ENCODE measurements at places on chromosomes 6 and 20.

- DNase-seq = no peak
Observed at GRCh38 chr6:25975923-25976560, 13.4 kb downstream of the TRIM38 start.

DNA sequence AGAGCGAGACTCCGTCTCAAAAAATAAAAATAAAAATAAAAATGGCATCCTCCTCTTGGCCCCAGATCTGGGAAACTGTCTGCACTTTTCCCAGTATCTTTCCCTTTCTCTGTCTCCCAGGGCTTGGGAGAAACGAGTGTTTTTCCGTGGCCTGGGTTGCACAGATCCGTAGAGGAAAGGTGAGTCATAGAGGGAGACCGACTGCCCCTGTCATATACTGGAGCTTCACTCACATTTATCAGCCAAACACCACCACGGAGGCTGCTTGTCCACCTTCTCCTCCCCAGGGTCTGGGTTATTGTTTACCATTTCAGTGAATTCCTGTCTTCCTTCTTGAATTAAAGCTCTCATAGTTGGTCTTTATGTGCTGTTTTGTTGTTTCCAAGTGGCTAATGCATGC is 31.9 kb upstream of the EIF2S2 start:
- DNase-seq = no peak

- DNase-seq = no peak
Observed at GRCh38 chr6:113338644-113339043, 518.5 kb upstream of the MARCKS start.

DNA sequence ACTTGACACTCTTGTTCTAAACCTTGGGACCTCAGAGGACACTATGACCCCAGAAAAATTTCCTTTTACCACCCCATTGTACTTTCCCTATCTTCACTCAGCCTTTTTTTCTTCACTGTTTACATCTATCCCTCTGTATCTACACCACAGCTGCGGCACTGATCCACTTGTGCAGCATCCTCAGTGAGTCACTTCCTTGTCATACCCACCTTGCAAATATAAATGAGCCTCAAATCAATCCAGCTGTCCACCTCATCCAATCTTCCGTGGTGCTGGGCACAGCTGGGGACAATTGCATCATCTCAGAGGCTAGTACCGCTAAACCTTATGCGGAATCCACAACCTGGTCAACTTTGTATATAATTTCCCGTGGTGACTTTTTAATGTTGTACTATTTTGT is 710.5 kb downstream of the QKI start:
- DNase-seq = no peak

GRCh38 chr20:46646659-46647380 is 4.4 kb downstream of the SLC13A3 start:
- no peak for DNase-seq

DNA sequence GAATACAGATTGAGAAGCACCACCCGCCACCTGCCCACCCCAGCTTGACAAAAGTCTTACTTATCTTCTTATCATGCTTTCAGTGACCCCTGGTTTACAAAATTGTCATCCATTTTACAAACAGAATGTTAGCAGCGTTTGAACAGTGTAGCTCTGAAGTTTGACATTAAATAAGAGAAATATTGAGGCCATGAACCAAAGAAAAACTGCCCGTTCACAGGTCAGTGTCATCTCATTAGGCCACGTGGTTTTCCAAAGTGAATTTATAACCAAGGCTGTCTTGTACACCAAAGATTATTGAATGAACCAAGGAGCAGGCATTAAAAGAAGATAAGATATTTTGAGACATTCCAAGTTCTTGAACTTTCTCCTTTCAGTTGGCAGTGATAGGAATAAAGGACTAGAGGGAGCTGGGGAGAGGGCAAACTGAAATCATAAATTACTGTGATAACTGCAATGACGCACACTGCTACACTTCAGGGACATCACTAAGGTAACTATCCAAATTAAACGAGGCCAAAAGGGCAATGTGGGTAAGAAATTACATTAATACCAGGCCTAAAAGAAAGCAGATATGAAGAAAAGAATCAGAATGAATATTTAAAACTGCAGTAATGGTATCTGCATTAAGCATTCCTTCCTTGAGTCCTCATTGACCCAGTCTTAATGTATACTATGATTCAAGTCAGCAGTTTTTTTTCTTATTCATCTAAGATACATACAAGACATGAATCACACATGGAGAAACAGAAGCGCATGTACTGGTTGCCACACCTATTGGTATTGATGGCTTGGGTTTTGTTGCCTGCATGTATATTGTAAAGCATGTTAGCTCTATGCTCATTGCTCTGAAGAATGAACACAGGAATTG is 159.8 kb upstream of the ARG1 start:
- DNase-seq = no peak

DNA sequence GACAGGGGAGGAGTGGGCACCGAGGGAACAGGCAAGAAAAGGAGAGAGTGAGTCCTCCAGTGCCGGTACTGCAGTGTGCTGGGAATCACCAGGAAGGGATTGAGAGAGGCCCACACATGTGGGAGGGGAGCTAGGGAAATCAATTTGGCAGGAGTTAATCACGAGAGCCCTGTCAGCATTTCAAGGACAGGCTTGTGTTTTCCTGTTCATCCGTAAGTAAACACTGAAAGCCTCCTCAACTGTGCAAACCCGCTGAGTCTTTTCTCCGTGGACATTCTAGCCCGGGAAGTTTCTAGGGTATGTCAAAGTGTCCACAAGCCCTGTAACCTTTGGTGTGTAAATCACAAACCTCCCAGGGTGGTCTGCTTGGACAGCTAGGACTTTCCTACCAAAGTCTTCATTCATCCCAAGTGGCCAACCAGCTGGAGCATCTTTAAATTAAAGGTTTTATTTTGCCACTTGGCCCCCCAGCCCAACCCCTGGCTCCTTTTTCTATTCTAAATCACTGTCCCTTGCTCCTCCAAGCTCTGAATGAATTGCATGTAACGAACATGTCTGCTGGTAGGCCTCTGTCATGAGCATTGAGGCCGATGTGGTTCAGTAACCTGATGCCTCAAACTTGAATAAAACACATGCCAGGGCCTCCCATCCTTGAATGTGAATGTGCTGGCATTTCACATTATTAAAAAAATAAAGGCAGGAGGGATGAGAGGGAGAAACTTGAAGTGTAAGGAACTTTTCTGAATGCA is 149.1 kb downstream of the ZNF217 start:
- no peak for DNase-seq

- no peak for DNase-seq
Observed at GRCh38 chr6:144805049-144805448, 519.9 kb downstream of the UTRN start.

DNA sequence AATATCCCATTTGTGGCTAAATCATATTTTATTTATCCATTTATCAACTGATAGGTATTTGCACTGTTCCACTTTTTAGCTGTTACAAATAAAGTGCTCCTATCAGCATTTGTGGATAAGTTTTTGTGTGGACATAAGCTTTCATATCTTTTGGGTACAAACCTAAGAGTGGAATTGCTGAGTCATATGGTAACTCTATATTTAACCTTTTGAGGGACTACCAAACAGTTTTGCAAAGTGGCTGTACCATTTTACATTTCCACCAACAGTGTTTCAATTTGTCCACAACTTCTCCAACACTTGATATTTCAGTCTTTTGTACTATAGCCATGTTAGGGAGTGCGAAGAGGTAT is 23.6 kb upstream of the ECHDC1 start:
- DNase-seq = no peak

DNA sequence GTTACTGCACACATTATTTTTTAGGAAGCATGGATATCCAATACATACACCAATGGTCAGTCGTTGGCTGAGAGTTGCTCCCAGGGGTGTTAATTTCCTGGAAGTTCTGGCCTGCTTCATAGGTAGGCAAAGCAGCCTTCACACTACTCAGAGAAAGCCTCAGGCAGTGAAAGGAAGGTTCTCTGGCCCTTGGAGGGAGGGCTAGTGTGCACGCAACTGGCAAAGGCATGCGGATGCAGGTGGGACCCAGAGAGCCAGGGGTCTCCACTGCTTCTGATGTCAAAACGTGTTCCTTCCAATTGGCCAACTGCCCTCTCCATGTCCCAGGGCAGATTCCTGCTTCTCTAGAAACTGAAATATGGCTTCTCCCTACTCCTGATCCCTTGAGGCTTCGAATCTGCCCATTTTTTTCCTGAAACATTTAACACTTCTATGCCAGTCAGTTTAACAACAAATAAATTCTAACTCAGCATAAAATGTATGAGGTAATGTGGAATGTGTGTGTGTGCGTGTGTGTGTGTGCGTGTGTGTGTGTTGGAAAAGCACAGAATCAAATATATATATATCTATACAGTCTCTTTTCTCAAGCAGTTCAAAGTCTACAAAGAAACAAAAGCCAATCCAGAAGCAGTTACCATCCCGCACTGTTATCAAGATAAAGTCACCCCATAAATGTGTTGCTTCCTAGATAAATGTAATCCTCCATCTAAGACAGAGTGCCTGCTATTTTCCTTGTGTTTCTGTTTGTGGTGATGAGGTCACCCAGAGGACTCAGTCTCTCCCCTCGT is 94.0 kb upstream of the HIVEP1 start:
- DNase-seq = peak; percentile 40

DNA sequence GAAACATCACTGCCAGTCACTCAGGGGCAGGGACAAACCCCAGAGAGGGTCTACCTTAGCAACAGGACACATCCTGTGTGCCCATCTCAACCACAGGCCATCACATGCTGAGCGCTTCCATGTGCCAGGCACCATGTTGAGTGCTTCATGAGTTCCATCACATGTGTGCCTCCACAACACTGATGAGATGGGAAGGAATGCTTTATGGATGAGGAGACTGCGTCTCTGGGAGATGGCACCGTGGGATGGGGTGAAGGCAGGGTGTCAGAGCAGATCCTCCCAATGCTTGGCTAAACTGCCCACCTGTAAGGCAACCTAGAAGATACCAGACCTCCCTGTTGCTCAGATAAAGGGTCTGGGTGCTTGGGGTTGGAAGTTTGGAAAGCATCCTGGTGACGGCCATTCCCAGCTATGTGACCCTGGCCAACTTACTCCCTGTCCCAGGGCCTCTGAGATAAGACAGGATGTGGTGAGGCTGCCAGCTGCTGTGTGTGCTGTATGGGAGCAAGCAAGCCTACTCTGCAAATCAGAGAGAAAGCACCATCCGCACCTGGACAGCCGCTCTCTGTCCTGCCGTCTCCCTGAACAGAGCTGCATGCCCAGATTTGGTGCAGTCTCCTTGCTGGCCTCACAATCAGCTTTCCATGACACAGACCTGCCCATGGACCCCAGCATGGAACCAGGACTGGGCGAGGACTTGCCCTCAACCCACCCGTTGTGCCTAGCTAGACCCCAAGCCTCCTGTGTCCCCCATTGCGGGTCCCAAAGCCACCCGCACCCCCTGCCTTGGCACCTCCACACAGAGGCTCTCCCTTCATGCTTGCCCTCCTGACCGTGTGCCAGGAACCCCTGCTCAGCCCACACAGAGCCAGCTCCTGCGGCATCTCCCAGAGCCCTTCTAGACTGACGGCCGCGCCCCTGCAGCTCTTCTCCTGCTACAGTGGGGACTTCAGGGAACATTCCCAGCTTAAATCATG is 143.7 kb downstream of the SYNDIG1 start:
- DNase-seq = no peak

- DNase-seq = no peak
Observed at GRCh38 chr20:40282941-40283340, 406.1 kb downstream of the MAFB start.

- peak; percentile 29 for DNase-seq
Observed at GRCh38 chr6:166515072-166515810, 71.2 kb downstream of the RAMACL start.

GRCh38 chr6:145137425-145137824 is 597.9 kb downstream of the EPM2A start:
- DNase-seq = no peak

GRCh38 chr6:63745784-63746183 is 110.2 kb downstream of the PHF3 start:
- no peak for DNase-seq

- DNase-seq = no peak
Observed at GRCh38 chr20:44406572-44407137, 51.2 kb downstream of the HNF4A start.

DNA sequence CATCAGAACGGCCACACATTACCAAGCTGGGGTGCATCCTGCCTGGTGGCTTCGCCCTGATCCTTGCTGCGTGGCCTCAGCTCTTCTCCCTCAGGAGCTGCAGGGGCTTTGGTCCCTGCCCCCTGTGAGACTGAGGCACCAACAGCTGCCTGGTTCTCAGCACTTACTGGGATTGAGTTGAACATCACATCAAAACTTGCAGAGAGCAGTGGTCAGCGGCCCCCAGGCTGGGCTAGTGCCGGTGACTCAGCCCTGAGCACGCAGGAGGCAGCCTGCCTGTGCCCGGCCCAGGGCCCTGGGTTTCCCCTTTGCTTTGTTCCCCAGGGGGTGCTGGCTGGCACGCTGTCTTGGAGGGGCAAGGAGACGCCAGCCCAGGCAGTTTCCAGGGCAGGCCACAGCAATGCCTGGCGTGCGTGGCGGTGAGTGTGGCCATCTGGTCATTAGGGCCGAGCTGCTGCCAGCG is 63.3 kb downstream of the DLL1 start:
- DNase-seq = no peak

- DNase-seq = no peak
Observed at GRCh38 chr6:53474010-53474409, 70.9 kb downstream of the GCLC start.

GRCh38 chr20:52035977-52036376 is 155.6 kb downstream of the ZFP64 start:
- DNase-seq = no peak

DNA sequence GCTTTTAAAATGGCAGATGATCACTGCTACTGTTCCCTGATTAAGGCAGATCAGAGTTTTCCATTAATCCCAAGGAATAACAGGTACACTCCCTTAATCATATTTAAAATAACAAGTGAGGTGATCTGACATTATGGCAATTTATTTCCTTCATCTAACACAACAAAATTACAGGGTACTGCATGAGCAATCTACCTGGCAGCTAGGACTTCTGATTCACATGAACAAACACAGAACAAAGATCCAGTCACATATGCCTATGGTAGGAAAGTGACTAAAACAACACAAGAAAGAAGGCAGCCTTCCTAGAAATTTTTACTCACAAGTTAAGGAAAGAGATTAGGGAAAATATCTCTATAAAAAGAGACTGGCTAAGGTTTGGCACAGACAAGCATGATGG is 33.2 kb downstream of the MAP7 start:
- peak; percentile 56 for DNase-seq

DNA sequence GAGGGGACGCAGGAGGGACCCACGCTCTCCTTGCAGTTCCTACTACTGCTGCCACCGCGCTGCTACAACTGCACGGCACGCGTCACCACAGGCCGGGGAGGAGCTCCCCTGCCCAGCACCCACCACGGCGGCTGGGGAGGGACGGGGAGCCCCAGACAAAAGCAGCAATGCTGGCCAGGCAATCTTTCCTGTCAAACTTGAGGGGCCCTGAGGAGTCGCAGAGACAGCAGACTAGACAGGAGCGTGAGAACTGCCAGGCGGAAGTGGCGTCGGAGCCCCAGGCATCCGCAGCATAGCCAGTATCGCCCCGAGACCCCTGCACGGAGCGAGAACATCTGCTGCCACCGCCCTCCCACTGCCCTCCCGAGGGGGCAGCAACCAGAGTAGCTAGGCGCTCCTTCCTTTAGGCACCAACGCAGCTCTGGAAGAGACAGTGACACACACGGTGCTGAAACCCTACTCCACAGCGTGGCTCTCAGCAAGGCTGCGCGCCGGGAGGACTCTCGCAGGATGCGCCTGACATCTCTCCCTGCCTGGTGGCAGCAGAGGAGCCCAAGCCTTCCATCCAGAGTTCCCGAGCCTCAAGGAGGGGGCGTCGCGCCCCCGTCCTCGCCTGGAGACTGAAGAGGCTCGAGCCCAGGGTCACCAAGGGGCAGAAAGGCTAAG is 2.2 kb downstream of the TAF4 start:
- no peak for DNase-seq

Measured in epithelial cell of proximal tubule (primary cell).